Hindlimb muscle (tissue), 1 donor: ENCODE measurements at places on chromosomes 4 and X. TPM values are rescaled to one million over a fixed set of nuclear protein-coding genes. Genes with fewer than 3 reads are reported as not detected.

- no peak for DNase-seq
These were observed 148.3 kb downstream of the STOX2 start for GRCh38 chr4:184053434-184053833.

- no peak for DNase-seq
These were observed 31.2 kb downstream of the PJA1 start for GRCh38 chrX:69133921-69134542.

DNA sequence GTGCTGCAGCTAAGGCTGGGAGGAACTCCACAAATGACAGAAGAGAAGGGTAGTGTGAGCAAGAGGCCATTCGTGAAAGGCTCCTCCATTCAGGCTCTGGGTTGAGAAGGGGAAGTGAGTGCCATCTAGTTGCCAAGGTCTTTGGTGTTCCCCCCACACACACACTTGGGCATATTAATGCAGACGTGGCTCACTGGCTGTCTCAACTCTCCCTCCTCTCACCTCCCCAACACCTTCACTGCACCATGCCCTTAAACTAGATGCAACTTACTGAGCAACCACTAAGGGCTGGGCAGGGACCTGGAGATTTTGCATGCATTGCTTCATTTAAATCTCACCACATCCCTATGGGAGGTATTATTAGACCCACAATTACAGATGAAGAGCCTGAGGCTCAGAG lies 8.7 kb downstream of the CLRN2 start:
- DNase-seq = no peak

- DNase-seq = no peak
These were observed 11.7 kb upstream of the FAT4 start for GRCh38 chr4:125303058-125303457.

DNA sequence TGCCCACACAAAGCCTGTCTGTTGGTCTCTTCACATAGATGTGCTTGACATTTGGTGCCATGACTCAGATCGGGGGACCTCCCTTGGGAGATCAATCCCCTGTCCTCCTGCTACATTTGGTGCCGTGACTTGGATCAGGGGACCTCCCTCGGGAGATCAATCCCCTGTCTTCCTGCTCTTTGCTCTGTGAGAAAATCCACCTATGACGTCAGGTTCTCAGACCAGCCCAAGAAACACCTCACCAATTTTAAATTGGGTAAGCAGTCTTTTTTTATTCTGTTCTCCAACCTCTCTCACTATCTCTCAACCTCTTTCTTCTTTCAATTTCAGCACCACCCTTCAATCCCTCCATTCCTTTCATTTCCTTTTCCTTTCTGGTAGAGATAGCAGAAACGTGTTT lies 159.6 kb upstream of the AGTR2 start:
- no peak for DNase-seq

DNA sequence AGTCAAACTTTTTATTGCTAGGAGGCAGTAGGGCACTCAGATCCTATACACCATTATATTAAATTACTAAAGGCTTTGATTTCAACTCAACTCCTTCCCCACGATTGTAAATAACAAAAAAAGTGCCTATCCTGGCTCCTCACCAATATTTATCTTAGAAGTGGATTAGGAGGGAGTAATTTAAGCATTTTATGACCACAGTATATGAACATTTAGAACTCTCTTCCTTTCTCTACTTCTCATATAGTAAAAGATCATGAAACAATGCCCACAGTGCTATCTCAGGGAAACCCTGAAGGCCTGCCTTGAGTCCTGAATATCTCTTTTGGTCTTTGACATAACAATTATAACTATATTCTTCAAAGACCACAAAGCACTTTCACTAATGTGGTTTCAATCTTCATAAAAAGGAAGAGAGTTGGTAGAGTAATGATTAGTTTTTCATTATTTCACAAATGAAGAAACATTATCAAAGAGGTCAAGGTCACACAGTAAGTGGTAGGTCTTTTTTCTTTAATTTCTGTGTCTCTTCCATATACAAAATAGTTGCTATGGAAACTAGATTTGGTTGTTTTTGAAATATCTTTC lies 29.1 kb upstream of the ADH1C start:
- no peak for DNase-seq

GRCh38 chr4:86448871-86449270 lies 89.0 kb upstream of the MAPK10 start:
- DNase-seq = no peak

- no peak for DNase-seq
These were observed 69.2 kb downstream of the PTCHD1 start for GRCh38 chrX:23403849-23404248.

DNA sequence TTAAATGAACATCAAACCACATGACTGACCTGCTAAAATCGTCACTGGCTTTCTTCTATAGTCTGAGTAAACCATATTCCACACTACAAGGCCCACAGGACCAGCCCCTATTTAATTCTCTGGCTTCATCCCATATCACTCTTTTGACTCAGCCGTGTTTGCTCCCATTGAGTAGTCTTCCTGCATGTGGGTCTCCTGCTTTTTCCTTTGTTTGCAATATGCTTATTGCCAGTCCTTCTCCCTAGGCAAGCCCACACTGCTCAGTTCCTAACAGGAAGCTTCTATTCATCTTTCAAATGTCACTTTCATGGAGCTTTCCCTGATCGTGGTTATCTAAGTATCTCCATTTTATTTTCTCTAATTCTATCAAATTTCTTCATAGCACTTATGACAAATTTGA lies 329.6 kb downstream of the RAPGEF2 start:
- DNase-seq = no peak

DNA sequence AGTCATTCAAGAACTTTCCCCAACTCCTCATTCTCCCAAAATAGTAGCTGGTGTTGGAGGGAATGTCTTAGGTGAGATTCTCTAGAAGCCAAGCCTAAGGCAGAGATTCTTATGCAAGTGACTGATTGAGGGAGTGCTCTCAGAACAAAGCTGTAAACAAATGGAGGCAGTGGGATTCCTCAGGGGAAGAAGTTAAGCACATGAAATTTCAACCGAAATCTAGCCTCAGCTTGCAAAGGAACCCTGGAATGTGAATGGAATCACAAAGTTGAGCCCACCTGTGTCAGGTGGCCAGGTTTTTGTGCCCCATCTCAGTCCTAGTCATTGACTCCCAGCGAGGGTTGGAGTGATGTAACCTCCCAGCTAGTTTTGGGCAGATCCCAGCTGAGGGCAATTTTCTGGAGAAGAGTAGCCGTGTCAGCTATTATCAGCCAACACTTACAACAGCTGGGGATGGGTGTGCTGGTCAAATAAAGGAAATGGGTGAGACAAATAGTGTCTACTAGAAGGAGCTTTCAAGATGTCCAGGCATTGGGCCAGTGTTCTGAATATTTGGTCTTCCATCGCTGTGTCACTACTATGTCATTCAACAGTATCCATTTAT lies 29.7 kb upstream of the FGF2 start:
- no peak for DNase-seq

- DNase-seq = no peak
These were observed 61.1 kb upstream of the STS start for GRCh38 chrX:7086384-7086783.

- no peak for DNase-seq
These were observed 234.0 kb upstream of the SLIT2 start for GRCh38 chr4:20017777-20018115.

DNA sequence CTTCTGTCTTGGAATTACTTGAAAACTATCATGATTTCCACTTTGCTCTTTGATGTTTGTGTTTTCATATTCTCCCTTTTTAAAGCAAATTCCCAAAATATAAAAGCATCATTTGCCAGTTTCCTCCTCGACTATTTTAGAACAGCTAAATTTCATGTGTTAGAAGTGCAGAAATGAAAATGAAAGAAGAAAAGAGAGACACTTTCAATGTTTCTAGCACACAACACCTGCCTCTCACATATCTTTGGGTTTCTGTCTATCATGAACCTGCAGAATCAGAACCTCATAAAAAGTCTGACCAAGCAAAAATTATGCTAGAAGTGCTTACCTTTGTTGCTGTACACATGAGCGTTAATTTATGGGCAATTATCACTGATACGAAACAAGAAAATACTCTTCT lies 1.9 kb upstream of the NEUROG2 start:
- DNase-seq = no peak

DNA sequence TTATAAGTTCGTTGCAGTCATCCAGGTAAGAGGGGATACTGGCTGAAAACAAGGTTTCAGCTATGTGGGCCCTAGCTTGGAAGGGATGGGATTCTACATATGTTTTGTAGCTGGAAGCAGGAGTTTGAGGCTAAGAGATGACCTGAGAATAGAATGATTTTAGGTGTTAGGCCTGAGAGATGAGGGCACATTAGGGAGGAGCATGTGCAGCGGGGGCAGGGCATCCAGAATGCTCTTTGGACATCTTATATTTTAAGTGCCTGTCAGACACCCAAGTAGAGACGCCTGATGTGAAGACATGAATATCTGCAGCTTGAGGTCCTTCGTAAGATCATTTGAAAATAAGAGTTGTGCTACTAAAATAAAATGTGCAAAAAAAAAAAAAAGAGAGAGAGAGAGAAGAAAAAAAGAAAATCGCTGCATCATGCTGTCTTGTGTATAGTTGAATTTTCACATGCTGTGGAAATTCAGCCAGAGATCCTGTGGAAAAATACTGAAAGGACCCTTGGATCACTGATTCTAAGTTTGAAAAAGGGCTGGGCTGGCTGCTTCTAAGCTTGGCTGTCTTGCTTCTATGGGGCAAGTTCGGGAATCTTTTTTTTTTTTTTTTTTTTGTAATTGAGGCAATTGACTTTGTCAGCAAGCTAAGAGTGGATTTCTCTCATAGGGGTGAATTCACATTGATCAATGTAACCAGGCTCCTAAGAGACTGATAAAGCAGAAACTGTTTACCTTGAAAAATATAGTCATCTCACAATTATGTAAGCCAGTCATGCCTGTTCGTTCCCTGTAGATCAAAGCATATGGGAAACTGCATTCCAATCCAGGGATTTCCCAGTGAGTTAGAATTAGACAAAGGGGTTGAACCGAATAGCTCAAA lies 341.0 kb upstream of the GATB start:
- no peak for DNase-seq

DNA sequence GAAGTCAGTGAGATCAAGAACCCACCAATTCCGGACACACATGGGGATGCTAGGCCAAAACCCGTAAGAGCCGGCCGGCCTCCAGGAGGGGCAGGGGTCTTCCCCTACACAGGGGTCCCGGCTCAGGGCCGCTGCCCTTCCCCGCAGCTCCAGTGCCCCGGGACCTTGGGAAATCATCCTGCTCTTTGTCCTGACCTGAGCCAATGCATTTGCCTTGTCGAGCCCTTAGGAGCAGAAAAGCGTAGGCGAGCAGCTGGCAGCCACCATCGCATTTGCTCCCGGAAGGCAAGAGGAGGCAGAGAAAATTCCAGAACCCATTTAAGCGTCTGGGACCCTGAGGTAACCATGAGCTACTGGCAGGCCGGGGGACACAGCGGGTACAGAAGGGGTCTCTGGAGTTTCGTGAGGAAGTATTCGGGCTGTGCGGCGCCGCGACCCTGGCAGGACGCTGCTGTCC lies 7.4 kb upstream of the TNIP2 start:
- no peak for DNase-seq

- DNase-seq = no peak
These were observed 26.1 kb upstream of the ZCCHC13 start for GRCh38 chrX:74277846-74278245.

DNA sequence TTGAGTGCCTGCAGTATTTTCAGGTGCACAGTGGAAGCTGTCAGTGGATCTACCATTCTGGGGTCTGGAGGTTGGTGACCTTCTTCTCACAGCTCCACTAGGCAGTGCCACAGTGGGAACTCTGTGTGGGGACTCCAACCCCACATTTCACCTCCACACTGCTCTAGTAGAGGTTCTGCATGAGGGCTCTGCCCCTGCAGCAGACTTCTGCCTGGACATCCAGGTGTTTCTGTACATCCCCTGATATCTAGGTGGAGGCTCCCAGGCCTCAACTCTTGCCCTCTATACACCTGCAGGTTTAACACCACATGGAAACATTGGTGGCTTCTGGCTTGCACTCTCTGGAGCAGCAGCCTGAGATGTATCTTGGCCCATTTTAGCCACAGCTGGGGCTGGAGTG lies 17.0 kb upstream of the NELFA start:
- no peak for DNase-seq

Gene XK
- polyA plus RNA-seq = 6.2 TPM

Gene CPLX1
- polyA plus RNA-seq = 0.28 TPM

Gene ODAPH
- polyA plus RNA-seq = not detected

Gene TENM3
- polyA plus RNA-seq = 17.7 TPM

Gene FAM193A
- polyA plus RNA-seq = 23.6 TPM

Gene MSANTD1
- polyA plus RNA-seq = 1.0 TPM

Gene PRSS12
- polyA plus RNA-seq = 3.9 TPM

Gene GYPB
- 3.0 TPM for polyA plus RNA-seq

Gene WDFY3
- 25.5 TPM for polyA plus RNA-seq

Gene KIAA1210
- polyA plus RNA-seq = 0.12 TPM

Gene HSFX2
- 0.46 TPM for polyA plus RNA-seq

Gene DCAF12L1
- polyA plus RNA-seq = 1.3 TPM

Gene VCX2
- not detected for polyA plus RNA-seq

Gene NIPAL1
- polyA plus RNA-seq = 3.1 TPM

Gene TEX11
- 0.23 TPM for polyA plus RNA-seq

Gene PHEX
- 1.3 TPM for polyA plus RNA-seq

Gene EDA
- polyA plus RNA-seq = 20.7 TPM

Gene FLNA
- polyA plus RNA-seq = 304 TPM

Gene SH3TC1
- polyA plus RNA-seq = 12.1 TPM

Gene ADH1C
- 7.0 TPM for polyA plus RNA-seq

Gene MAP3K15
- 0.54 TPM for polyA plus RNA-seq

Gene COL4A5
- 18.4 TPM for polyA plus RNA-seq

Gene RPS6KA6
- polyA plus RNA-seq = 5.2 TPM

Gene STK32B
- polyA plus RNA-seq = 6.6 TPM

Gene EREG
- polyA plus RNA-seq = 0.10 TPM

Gene ASB12
- polyA plus RNA-seq = 24.3 TPM
